ENCODE measurements at places on chromosomes 6 and 20. TPM values are rescaled to one million over a fixed set of nuclear protein-coding genes. Genes with fewer than 3 reads are reported as not detected.

PPDPF gene
- total RNA-seq: 237 TPM

FILIP1 gene
- total RNA-seq: not detected

TFAP2C gene
- not detected for total RNA-seq

ZBP1 gene
- 22.9 TPM for total RNA-seq

DNA sequence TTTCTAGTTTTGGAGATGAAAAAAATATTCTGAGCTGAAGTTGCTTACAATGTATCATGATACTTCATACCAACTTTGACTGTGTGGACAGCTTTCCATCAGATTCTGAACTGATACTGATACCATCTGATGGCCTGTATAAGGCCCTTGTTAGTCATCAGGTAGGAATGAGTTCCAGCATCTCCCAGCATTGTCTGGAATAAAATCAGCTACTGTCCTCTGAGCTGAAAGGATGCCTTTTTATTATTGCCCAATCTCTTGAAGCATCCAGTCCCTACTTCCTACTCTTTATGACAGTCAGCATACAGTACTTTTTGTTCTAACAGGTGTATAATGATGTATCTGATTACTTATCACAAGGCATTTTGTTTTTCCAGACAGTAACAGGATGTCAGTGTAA, 70.6 kb upstream of the EYA4 start:
- DNase-seq: no peak

DNA sequence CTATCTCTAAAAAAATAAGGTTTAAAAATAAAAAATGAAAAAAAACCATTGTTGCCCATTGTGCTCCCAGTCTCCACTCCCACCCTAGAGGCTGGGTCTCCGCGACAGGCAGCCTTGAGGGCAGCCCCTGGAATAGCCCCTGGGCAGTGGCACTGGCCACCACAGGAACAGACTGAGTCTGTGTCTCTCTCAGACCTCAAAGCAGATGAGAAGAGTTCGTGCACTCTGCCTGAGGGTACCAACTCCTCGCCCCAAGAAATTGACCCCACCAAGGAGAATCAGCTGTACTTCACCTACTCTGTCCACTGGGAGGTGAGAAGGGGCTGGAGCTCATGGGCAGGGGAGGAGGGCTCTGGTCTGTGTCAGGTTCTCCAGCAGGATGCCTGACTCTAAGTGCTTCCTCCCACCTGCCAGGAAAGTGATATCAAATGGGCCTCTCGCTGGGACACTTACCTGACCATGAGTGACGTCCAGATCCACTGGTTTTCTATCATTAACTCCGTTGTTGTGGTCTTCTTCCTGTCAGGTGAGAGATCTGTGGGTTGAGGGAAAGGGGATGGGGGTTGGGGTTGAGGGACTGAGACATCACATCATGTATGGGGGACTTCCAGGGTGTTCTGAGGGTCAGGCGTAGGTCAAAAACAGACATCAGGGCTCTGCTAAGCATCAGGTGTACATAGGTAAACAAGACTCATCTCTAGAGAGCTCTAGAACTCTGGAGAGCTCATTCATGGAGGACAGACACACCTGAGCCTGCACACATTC, 35.6 kb downstream of the TM9SF4 start:
- DNase-seq: no peak

GRCh38 chr6:63448229-63448628, 124.1 kb upstream of the LOC128125822 start:
- no peak for DNase-seq

GRCh38 chr20:50270569-50270968, 79.9 kb downstream of the CEBPB start:
- no peak for DNase-seq

DNA sequence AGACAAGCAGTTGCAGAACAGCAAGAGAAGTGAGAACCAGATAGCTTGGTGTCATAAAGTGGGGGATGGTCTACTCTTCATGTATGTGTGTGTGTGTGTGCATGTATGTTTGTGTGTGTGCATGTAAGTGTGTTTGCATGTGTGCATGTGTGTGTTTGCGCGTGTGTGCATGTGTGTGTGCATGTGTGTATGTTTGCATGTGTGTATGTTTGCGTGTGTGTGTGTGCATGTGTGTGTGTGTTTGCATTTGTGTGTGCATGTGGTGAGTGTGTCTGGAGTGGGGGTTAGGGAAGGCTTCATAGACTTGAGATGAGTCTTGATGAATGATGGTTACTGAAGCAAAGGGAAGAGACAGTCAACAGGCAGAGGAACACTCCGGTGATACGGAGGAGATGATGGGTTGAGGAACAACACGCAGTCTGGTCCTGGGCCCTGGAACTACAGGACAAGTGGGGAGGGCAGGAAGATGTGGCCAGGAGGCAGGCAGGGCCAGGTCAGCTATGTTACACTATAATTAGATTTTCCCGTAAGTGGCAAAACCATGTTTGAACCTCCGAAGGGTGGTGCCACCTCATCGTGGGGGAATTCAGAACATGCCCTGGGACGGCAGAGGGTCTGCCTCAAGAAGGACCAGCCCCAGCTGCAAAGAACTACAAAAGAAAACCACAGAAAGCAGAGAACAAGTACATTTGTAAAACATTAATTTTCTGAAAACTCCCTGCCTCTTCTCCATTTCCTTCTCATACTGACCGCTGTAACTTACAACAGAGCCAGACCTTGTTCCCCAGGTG, 38.7 kb upstream of the PDE10A start:
- no peak for DNase-seq

DNA sequence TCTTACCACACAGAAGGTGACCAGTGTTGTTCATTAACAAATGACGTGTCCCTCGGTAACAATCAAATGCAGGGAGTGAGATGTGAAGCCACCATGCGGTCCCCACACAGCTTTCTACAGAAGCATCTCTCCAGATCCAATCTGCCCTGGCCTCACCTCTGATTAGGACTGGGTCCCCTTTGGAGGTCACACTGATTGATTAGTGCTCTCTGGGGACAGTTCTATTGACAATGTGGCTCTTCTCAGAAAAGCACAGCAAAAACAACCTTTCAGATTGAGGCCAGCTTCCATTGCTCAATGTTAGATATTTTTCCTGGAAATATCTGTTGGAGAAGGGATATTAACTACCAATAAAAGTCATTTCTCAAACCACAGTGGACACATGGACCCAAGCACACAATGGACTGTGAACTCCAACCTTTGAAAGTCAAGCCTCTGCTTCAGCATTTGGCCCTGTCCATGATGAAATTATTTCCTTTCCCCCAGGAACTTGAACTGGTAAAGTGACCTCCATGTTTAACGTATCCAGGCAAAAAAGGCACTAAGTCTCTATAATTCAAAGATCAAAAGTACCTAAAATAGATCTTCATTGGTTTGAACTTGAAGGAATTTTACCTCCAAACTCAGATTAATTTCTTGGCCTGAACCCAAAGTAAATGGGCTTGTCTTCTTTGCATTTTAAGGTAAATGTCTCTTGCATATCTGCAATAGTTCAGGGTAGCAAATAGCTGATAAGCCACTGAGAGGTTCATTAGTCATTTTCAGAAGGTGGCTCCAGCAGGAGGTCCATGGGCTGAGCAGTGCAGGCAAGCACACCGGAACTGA, 118.5 kb downstream of the FOXA2 start:
- DNase-seq: no peak

- DNase-seq: no peak
These were observed 121.1 kb downstream of the CDC5L start for GRCh38 chr6:44508646-44509045.

- DNase-seq: no peak
These were observed 223.2 kb upstream of the TSHZ2 start for GRCh38 chr20:52748990-52749389.

DNA sequence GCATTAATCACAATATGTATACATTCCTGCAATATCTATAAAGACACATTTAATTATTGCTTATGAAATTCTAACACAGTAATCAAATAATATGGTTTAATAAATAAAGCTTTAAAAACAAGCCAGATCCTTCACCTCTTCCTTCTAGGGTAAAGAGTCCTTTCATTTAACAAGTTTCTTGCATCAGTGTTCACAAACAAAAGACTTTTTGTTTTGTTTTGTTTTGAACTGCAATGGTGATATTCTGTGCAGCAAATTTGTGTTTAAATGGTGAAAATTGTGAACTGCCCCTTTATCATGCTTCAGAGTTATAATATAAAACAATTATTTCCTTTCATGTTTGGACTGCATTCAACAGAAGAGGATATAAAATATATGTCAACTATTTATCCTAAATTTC, 177.3 kb downstream of the EPHA7 start:
- DNase-seq: no peak

- DNase-seq: no peak
These were observed 15.7 kb downstream of the BRD2 start for GRCh38 chr6:32983964-32984621.
